ENCODE measurements at places on chromosomes 1 and 21.
A peak's percentile ranks its signal among the peaks of the same experiment; 100 is the strongest.

DNA sequence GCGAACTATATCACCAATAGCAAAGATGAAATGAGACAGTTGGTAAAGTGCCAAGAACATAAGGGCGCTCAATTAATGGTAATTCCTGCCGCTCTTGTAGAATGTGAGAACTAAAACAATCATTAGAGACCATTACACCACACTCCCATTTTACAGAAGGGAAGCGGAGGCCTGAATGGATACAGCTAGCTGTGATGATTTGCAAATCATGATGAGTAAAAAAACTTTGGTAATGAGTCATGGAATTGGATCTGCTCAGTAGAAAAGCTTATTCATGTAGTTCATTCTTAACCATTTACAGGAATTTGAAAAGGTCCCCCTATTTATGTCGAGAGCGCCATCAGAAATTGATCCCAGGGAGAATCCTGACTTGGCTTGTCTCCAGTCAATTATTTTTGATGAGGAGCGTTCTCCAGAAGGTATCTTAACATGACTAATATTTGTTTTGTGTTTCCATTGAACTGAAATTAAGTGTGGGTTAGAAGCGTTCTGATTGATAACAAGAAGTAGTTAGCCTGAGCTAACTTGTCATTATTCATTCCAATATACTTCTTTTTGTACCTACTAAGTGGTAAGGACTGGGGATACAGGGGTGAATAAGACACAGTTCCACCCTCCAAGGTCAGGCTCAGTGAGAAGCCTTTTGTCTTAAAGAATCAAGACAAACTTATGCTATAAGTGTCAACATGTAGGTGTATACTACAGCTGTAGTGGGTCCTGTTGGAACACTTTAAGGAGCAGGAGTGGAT, 812 bp downstream of the TTC4 start:
- DNase-seq, result peak; percentile 30

DNA sequence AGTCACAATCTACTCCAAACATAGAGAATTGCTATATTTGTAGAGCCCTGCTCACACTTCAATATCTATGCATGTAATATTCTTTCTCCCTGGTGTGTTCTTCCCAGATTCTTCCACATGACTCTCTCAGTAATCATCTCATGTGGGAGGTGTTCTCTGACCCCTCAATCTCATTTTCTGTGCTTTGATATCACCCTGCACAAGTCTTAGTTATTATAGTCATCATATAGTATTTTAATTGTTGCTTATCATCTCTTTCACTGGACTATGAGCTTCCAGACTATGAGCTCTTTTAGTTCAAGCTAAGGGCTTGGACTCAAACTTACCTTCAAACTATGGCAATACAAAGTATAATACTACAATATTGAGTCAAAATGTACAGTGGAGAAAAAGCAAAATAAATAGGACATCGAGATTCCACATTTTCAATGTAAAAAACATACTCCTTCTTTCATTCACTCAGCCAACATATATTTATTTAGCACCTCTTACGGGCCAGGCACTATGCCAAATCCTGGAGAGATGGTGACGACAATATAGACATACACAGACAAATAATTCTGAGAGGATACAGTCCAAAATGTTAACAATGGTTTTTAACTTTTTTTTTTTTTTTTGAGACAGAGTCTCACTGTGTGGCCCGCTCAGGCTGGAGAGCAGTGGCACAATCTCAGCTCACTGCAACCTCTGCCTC, 12.7 kb downstream of the TESK2 start:
- DNase-seq, result no peak

DNA sequence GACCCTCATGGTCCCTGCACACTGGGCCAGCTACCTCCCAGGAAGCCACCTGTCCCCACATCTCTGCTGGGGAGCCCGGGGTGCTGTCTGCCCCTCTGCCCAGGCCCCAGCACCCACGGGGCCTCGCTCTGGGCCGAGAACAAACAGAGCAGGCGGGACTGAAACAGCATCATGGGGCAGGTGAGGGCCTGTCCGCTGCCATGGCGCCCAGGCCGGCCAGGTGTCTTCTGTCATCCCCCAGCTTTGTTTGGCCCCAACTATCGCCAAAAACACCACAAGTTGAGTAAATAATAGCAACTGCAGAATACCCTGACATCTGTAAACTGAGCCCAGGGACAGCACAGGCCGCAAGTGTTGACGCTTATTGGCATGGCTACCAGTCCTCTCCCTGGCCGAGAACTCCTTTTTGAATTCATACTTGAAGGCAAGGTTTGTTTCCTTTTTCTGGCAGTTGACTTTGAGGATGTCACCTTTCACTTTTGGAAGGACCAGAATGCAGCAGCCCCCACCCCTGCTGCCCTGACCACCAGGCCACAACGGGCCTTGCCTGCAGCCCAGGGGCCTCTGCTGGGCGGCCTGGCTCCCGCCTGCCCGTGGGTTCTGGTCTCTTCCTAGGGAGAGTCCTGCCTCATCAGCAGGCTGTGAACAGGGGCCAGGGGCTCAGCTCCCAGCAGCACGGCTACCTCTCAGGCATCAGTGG, 152.7 kb downstream of the CASZ1 start:
- no peak for DNase-seq

- no peak for DNase-seq
These were observed 261.6 kb upstream of the TMEM51 start for GRCh38 chr1:14891991-14892390.

GRCh38 chr21:38765056-38765455, 40.7 kb upstream of the ETS2 start:
- no peak for DNase-seq

- DNase-seq, result no peak
These were observed 158.2 kb downstream of the TRIM33 start for GRCh38 chr1:114352797-114353196.

GRCh38 chr21:26138615-26139257, 31.8 kb downstream of the APP start:
- no peak for DNase-seq

GRCh38 chr1:44505210-44505993, 100.3 kb downstream of the RNF220 start:
- no peak for DNase-seq

DNA sequence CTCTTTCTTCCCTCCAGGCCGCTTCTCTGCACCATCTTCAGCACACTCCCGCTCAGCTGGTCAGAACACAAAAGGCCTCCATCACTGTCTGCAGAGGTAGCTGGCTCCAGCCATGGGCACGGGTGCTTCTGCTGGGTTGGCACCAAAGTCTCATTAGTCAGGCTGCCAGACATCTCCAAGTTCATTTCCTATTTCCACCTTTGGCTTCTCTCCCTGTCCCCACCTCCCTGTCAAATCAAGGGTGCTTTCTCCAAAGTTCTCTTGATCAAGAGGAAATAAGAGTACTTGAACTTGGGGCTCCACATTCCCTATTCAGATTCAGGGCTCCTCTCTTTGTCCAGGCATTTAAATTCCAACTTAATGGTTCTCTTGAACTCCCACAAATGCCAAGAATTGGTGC, 33.9 kb upstream of the GRIK3 start:
- no peak for DNase-seq

DNA sequence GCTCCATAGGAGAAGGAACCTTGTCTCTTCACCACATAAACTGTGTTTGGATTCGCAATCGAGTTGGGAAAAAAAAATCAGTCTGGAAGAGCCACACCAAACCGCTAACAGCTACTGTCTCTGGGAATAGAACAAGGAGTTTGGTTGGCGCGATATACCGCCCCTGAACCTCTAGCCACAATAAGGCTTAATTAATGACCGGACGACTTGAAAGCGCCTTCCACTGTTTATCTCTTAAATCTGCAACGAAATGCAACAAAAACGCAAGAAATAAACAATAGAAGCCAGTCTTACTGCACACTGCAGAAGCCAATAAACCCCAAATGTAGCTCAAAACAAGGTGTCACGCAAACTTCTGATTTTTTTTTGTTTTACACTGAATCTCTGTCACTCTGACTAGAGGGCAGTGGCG, 10.9 kb downstream of the BTBD19 start:
- DNase-seq, result no peak

- DNase-seq, result no peak
These were observed 16.7 kb downstream of the LURAP1 start for GRCh38 chr1:46219551-46220520.

GRCh38 chr1:199089393-199090122, 450.7 kb downstream of the PTPRC start:
- DNase-seq, result peak; percentile 35

- DNase-seq, result no peak
These were observed 27.1 kb downstream of the PKP1 start for GRCh38 chr1:201310251-201310985.

- no peak for DNase-seq
These were observed 38.7 kb upstream of the KANK4 start for GRCh38 chr1:62357916-62358315.

DNA sequence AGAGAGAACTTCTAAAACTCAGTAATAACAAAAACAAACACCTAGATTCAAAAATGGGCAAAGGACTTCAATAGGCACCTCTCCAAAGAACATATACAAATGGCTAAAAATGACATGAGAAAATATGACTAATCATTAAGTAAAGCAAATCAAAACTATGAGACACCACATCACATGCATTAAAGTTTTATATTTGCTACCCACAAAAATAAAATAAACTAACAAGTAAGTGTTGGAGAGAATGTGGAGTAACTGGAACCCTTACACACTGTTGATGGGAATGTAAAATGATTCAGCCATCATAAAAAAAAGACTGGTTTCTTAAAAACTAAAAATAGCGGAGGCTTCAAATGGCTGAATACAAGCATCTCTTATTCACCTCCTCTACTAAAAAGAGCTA, 262.1 kb upstream of the PKN2 start:
- DNase-seq, result no peak

DNA sequence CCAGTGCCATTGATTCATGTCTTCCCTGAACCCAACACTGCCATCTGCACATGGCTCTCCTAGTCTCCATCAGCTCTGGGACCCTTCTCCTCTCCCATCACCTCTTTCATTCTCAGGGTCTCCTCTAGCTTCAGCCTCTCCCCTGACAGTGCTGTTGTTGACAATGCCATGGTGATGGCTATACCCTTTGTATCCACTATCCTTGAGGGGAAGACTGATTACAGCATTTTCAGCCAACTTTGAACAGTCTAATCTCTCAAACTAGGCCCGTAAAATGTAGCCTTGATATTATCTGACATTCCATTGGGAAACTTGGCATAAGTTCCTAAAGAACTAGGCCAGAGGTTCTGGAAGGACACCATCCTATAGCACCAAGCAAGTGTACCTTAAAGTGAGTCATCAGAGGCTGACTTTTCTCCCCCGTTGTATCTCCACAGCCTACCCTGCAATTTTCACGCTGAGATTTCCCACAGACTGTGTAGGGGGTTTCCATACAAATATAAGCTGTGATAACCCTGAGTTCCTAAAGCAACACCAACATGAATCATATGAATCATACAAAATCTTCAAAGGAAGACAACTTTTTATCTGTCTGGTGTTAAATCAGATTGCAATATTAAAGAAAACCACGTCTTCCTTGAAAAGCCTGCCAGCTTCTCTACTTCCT, 5.8 kb downstream of the HAO2 start:
- no peak for DNase-seq

DNA sequence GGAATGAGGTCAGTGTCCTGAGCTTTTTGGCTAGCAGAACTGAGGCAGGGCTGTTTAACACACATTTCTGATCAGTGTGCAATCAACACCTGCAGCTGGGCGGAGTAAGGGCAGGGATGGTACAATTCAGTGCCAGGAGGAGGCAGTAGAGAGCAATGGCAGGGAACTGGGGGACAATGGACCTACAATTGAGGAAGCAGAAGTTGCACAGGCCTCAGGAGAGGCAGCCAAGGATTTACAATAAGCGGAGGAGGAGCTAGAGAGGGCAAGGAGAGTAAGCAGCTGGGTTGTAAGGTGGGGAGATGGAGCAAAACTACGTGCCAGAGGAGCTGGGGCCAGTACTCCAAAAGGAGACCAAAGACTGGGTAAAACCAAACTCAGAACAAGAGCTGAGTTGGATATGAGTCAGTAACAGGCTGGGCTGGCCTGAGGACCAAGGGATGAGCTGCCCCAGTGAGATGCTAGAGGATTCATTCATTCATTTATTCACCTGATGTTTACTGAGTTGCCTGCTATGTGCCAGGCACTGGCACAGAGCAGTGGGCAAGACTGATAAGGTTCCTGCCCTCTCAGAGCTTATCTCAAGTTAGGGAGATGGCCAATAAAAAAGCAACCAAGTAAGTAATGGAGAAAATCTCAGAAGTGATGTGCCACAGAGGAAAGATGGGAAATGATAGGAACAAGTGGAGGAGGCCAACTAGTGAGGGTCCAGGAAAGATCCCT, 10.4 kb upstream of the GALE start:
- DNase-seq, result peak; percentile 73

All from stimulated activated CD8-positive, alpha-beta memory T cell treated with anti-CD3 and anti-CD28 coated beads, Interleukin-4, amount 100 ng/mL, for 48 hours (primary cell).